ENCODE measurements at places on chromosomes 3 and 15.

DNA sequence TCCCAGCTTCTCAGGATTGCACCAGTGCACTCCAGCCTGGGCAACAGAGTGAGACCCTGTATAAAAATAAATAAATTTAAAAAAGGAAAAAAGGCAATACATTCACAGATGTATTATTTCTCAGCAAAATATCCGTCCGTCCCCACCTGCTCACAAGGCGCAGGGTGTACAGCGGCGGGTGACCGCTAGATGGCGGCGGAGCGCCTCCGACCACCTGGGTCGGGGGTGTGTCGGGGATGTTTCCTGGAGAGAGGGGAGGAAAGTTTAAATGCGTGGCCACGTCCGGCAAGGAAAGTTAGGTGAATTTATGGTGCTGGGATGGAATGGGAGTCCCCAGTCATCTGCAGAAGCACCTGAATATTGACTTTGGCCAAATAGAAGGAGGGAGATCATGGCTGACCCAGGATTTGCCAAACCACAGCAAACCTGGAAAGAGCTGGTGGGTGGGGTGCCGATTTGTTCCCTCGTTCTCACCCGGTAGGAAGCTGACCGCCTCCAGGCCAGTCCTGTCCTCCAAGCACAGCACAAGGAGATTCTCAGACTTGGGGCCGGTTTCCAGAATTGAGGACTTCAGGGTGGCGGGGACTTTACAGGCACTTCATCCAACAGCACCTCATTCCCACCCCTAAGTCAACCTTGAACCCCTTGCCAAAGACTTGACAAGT, 88.3 kb downstream of the TMEM266 start:
- peak; percentile 73 for DNase-seq

GRCh38 chr3:106263011-106263410, 394.2 kb upstream of the CBLB start:
- DNase-seq: no peak

DNA sequence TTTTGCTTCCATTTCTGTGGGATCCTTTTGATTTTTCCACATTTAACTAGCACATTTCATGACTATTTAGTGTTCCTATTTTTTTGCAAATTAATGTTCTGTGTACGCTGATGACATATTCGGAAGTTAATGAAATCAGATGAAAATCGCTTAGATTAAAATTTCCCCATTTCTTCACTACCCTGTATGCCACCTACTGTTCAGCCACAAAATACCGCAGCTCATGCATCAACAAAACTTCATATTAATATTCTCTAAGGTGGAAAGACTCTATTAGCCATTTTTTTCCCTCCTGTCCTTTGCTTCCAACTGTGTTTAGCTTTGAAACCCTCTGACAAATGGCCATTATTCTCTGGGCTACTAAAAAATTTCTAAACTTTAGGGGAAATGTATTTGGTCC, 300.6 kb downstream of the MECOM start:
- DNase-seq: no peak

DNA sequence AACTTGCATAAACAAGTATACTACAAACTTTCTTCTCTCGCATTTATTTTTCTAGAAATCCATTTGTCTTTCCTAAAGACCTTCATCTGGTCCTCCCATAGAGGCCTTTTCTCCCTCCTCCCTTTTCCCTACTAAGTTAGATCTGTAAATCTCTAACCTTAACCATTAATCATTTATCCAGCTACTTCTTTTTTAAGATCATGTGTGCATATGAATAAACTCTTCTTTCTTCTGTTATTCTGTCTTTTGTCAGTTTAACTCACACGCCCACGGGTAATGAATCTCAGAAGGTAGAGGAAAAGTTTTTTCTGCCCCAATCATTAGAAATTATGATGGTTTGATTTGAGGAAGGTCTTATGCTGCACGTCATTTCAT, 48.7 kb upstream of the FHIT start:
- DNase-seq: no peak

DNA sequence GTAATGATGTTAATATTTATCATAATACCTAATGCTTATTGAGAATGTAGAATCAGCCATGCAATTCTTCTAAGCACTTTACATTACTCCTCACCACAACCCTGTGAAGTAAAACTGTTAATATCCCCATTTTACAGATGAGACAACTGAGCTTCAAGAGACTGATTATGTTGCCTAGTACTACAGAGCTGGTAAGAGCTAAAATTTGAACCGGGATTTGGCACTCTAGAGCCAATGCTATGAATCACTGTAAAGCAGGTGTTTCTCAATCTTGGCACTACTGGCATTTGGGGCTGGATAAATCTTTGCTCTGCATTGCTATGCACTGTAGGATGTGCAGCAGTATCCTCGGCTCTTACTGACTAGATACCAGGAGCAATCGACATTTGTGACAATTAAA, 367.7 kb downstream of the MAGI1 start:
- no peak for DNase-seq

DNA sequence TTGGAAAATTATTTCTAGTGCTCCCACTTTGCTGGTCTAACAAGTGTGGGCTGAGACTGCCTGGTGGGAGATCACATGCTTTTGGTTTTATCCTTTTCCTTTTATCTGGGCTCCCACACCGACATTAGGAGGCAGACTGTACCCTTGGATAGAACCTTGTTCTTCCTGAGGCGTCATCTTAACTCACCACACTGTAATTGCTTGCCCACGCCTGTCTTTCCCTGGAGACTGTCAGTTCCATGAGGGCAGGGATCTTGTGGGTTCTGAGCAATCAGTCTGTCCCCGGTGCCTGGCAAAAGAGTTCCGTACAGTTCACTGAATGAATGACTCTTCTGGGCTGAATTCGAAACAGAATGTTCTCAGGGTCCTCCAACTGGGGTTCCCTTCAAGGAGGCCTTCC, 124.6 kb upstream of the ABHD17C start:
- no peak for DNase-seq

DNA sequence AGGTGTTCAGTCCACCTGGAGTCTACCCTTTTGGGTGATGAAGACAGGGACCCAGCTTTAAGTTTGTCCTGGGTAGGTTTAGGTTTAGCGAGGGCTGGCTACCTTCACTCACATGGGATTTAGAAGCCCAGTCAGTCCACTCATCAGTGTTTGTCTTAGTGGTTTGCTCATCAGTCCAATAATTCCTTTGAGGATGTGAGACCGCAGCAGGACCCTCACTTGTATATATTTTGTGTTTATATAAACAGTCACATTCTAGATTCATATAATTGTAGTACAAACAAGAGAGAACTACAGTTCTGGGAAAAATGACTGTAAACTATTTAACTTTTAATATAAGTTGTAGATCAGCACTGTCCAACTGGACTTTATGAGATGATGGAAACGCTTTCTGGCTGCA, 18.2 kb downstream of the EFCC1 start:
- no peak for DNase-seq

- no peak for DNase-seq
Measured at GRCh38 chr15:47908950-47909670, 191.8 kb downstream of the SEMA6D start.

DNA sequence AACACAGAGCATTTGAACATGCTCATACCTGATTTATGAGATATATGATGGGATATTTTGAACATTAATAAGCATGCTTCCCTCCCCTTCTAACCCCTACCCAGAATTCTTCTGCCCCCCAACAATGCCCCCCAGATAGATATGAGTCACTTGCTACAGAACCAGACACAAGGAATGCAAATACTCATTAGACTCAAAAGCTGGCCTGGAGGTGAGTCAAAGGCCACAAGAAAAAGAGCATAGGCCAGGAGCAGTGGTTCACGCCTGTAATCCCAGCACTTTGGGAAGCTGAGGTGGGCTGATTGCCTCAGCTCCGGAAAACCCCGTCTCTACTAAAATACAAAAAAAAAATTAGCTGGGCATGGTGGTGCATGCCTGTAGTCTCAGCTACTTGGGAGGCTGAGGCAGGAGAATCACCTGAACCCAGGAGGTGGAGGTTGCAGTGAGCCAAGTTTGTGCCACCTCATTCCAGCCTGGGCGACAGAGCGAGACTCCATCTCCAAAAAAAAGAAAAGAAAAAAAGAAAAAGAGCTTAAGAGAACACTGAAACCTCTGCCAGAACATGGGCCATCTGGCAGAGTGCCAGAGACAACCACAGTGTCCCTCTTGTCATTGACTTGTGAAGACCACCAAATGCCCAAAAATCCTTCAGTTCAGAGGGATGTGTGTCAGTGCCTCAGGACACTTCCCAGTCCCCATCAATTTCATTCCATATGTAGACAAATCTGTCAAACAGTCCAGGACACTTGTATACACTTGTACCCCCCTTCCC, 3.9 kb upstream of the SH3GL3 start:
- DNase-seq: no peak

DNA sequence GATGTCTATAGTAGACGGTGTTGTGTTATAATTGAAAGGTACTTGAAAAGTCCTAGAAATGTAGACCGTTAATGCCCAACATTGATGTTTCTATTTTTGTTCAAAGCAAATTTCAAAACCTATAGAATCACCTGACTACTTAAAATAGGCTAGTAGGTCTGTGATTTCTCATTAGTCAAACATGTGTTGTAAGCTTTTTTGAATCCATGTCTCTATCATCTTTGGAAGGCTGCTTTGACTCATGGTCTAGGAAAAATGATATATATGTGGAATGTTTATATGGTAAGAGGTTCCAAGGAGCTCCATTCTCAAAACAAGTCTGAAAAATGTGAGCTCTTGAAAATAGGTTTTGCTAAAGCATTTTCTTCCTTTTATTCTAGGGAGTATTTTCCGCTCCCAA, 375.3 kb downstream of the LPP start:
- DNase-seq: no peak

DNA sequence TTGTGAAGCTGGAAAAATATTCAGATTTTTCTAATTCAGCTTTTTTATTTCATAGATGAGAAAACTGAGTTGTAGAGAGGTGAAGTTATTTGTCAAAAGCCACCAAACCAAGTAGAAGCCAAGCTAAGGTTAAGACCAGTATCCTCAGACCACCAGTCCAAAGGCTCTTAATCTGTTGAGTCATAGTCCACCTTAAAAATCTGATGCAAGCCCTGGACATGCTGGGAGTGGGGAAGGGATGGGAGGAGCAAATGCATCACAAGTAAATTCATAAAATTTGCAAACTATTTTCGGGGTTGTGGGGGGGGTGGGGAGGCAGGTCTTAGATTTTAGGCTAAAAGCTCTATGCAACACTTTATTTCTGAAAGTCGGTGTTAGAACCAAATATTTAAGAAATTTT, 307.7 kb upstream of the SEMA6D start:
- DNase-seq: no peak

DNA sequence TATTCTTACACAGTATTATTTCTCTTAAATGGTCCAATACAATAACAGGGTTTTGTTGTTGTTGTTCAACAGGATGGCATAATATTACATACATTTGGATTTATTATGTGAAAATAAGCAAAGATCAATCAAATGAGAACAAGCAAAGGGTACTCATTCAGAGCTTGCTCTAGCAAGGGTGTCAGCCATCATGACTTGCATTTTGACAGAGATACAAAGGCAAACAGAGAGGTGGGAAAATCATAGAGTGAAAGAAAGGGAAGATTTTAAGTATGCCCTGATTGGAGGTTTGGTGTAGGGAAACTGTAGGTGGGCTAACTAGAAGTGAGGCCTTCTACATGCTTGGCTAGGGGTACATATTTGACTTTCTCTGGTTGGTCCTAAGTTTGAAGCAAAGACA, 109.1 kb upstream of the BCHE start:
- DNase-seq: no peak

- no peak for DNase-seq
Measured at GRCh38 chr15:58748040-58748851, 1.3 kb downstream of the ADAM10 start.

All from activated CD8-positive, alpha-beta memory T cell treated with anti-CD3 and anti-CD28 coated beads, Interleukin-2, amount 50 U/mL, for 4 hours (primary cell).